ENCODE measurements at places on chromosomes 3 and 15. TPM values are rescaled to one million over a fixed set of nuclear protein-coding genes. Genes with fewer than 3 reads are reported as not detected.

The WNT5A gene
- total RNA-seq, result 7.3 TPM

The LRRC15 gene
- 0.26 TPM for total RNA-seq

The CHRNA3 gene
- under 0.01 TPM for total RNA-seq

The DLEC1 gene
- total RNA-seq, result 0.09 TPM

The ESYT3 gene
- 0.16 TPM for total RNA-seq

The SCAP gene
- total RNA-seq, result 42.2 TPM

The EFCC1 gene
- under 0.01 TPM for total RNA-seq

The KNL1 gene
- 1.7 TPM for total RNA-seq

The FBXO40 gene
- not detected for total RNA-seq

The MESP1 gene
- 0.17 TPM for total RNA-seq

The KIF15 gene
- total RNA-seq, result 1.3 TPM

The PDZRN3 gene
- 33.9 TPM for total RNA-seq

The PRTG gene
- total RNA-seq, result 0.47 TPM

The HGD gene
- total RNA-seq, result 0.32 TPM

The KCNMB2 gene
- not detected for total RNA-seq

The TMEM108 gene
- total RNA-seq, result not detected

The NRROS gene
- total RNA-seq, result 0.63 TPM

The TNK2 gene
- 5.2 TPM for total RNA-seq

The SLC27A2 gene
- not detected for total RNA-seq
